ENCODE measurements at places on chromosomes 16 and 17. TPM values are rescaled to one million over a fixed set of nuclear protein-coding genes. Genes with fewer than 3 reads are reported as not detected.

TBX4 gene
- total RNA-seq, result 0.80 TPM

TSPOAP1 gene
- 2.6 TPM for total RNA-seq

ABCC11 gene
- total RNA-seq, result 31.8 TPM

ENPP7 gene
- total RNA-seq, result not detected

SLC5A11 gene
- 0.66 TPM for total RNA-seq

MARVELD3 gene
- not detected for total RNA-seq

KARS1 gene
- total RNA-seq, result 107 TPM

WNK4 gene
- total RNA-seq, result 0.66 TPM

FBXO39 gene
- total RNA-seq, result 1.3 TPM

RAB11FIP3 gene
- total RNA-seq, result 44.6 TPM

CEP20 gene
- total RNA-seq, result 31.8 TPM

INCA1 gene
- 0.66 TPM for total RNA-seq

SMIM36 gene
- total RNA-seq, result not detected

TBC1D24 gene
- total RNA-seq, result 8.8 TPM

PDK2 gene
- total RNA-seq, result 53.4 TPM

DNA sequence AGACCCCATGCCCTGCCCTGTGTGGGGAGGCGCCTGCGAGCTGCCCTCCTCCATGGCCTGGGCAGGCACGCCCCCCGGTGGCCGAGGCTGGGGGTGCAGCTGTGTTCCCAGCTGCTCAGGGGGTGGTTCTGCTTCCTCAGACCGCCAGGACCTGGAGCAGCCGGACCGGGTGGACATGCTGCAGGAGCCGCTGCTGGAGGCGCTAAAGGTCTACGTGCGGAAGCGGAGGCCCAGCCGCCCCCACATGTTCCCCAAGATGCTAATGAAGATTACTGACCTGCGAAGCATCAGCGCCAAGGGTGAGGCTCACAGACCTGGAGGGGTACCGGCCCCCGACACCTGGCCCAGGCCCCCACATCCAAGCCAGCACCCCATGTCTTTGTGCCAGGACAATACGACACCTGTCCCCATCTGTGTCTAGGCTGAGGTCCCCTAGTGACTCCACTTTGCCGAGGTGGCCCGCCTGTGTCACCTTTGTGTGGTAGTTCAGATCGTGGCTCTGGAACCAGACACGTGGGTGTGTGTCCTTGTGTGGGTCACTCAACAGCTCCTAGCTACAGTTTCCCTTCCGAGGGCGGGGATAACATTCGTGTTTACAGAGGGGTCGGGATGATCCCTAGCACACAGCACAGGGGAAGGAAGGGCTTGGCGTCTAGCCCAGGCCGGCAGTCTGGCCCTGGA, 9.3 kb downstream of the GJD3 start:
- no peaks in the 10 kb centered on the region for H3K4me1 ChIP-seq
- peak; percentile 63 for DNase-seq
- H3K27me3 ChIP-seq, result no peaks in the 10 kb centered on the region
- no peaks in the 10 kb centered on the region for H3K36me3 ChIP-seq
- H3K27ac ChIP-seq, result peak overlapping the region; percentile 61

GRCh38 chr17:3893720-3894116, 865 bp upstream of the CAMKK1 start:
- H3K4me1 ChIP-seq, result peaks cover 14% of the 10 kb centered on the region
- DNase-seq, result no peak
- H3K27ac ChIP-seq, result peak overlapping the region; percentile 75

- H3K27ac ChIP-seq, result no peak overlapping the region
- H3K4me1 ChIP-seq, result no peaks in the 10 kb centered on the region
- no peaks in the 10 kb centered on the region for H3K36me3 ChIP-seq
- no peak overlapping the region for H3K4me3 ChIP-seq
- H3K27me3 ChIP-seq, result no peaks in the 10 kb centered on the region
Observed at GRCh38 chr17:71409137-71409536, 711.7 kb upstream of the SOX9 start.

DNA sequence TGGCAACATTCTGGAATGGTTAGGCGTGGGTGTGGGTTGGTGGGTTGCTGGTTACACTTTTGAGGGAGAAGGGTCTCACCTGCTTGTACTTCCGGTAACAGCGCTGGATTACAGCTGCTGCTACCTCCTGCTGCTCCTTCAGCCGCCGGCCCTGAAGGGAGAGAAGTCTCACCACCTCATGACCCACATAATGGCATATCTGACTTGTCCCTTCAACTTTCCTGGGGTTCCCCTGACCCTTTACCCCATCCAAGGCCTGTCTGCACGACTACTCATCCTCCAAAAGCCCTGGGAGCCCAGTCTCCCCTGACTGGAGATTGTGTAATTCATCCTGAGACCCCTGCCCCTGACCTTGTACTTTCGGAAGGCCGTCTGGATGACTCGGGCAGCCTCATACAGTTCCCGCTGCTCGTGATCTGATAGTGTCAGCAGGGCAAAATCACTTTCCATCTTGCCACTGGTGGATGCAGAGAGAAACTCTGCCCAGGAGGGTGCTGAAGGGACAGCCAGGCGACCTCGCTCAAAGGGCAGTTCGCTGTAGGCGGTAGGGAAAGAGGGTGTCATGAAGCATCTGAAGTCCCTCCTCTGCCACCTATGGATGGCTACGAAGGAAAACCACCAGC, 2.0 kb upstream of the SPAG7 start:
- no peak overlapping the region for H3K4me3 ChIP-seq

- no peaks in the 10 kb centered on the region for H3K27me3 ChIP-seq
- no peaks in the 10 kb centered on the region for H3K36me3 ChIP-seq
- no peak for DNase-seq
- H3K4me3 ChIP-seq, result no peak overlapping the region
Observed at GRCh38 chr17:56231693-56232092, 78.4 kb downstream of the ANKFN1 start.

GRCh38 chr17:57440522-57441269, 184.4 kb downstream of the MSI2 start:
- no peaks in the 10 kb centered on the region for H3K27me3 ChIP-seq
- DNase-seq, result no peak
- H3K36me3 ChIP-seq, result no peaks in the 10 kb centered on the region
- H3K27ac ChIP-seq, result peak overlapping the region; percentile 78
- no peak overlapping the region for H3K4me3 ChIP-seq
- peaks cover 8% of the 10 kb centered on the region for H3K4me1 ChIP-seq

DNA sequence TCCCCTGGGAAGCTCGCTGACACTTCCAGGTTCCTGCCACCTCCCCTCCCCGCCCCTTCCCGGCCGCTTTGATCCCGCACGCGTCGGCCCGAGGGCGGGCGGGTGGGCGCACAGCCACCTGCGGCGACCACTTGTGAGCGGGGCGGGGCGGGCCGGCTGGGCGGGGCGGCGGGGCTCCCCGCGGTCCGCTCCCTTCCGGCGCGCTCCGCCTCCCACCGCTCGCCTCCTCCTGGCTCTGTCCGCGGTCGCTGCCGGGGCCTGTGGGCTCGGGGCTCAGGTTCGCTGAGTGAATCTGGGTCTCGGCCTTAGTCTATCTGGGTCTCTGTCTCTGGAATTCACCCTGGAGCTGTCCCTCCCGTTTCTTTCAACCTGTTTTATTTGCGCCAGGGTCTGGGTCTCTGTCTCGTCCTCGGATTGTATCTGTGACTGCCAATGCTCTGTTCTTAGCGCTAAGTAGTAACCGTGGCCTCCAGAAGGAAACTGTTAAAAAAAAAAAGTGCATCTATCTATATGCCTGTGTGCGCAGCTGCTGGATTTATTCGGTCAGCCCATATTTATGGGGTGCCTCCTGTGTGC, 2.7 kb upstream of the HES7 start:
- peak overlapping the region; percentile 56 for H3K4me3 ChIP-seq
- peaks cover 33% of the 10 kb centered on the region for H3K4me1 ChIP-seq
- DNase-seq, result no peak
- H3K36me3 ChIP-seq, result no peaks in the 10 kb centered on the region

GRCh38 chr17:57720386-57721035, 24.6 kb downstream of the CCDC182 start:
- no peak overlapping the region for H3K27ac ChIP-seq
- H3K4me1 ChIP-seq, result no peaks in the 10 kb centered on the region
- no peaks in the 10 kb centered on the region for H3K27me3 ChIP-seq
- no peaks in the 10 kb centered on the region for H3K36me3 ChIP-seq
- no peak overlapping the region for H3K4me3 ChIP-seq

GRCh38 chr17:4898927-4899326, 409 bp upstream of the C17orf107 start:
- H3K36me3 ChIP-seq, result peaks cover 6% of the 10 kb centered on the region
- peak overlapping the region; percentile 83 for H3K27ac ChIP-seq
- no peak for DNase-seq
- no peaks in the 10 kb centered on the region for H3K4me1 ChIP-seq
- no peaks in the 10 kb centered on the region for H3K27me3 ChIP-seq

DNA sequence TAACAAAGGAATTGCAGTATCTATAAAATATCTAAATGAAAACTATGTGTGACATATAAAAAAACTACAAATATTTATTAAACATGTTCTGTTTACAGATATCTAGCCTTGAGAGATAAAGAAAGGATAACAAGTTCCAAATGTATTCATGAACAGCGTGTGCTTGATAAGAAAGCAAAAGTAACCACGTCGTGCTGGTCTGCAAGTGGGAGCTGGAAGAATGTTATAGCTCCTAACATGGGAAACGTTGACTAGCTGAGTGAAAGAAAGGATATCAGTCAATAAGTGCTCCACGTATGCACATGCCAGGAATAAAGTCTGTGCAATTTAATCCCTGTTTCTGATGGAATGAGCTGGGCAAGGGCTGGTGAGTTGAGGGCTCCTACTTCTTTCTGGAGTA, 71.2 kb upstream of the CDYL2 start:
- no peaks in the 10 kb centered on the region for H3K4me1 ChIP-seq
- no peak overlapping the region for H3K27ac ChIP-seq
- DNase-seq, result no peak
- H3K36me3 ChIP-seq, result no peaks in the 10 kb centered on the region
- no peak overlapping the region for H3K4me3 ChIP-seq
- H3K27me3 ChIP-seq, result no peaks in the 10 kb centered on the region

DNA sequence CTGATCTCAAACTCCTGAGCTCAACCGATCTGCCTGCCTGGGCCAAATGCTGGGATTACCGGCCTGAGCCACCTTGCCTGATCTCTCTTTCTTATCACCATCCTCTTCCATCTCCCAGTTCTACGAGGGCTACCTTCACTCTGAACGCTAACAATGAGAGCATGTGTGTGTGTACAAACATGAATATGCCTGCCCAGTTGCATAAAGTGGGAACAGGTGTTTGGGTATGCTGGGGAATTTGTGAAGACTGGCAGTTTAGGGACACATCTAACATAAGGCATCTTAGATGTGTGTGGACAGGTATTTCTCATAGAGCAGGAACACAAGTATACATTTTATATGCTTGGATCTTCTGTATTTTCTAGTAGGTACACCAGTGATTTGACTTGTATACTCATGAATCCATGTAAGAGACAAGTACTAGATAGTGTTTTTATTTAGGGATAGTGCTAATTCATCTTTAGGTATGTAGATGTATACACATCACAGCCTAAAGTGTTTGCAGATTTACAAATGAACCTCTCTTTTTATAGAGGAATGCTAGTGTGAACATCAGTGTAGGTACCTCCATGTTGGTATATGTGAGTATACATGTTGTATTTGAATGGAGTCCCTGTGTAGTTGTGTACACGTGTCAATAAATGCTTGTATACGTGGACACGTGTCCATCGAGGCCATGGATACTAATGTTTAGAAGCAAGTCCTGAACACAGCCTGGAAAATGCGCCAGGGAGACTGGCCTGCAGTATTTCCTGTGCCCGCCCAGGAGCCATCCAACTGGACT, 1.2 kb upstream of the DLX4 start:
- peaks cover 18% of the 10 kb centered on the region for H3K4me1 ChIP-seq
- no peaks in the 10 kb centered on the region for H3K36me3 ChIP-seq
- H3K4me3 ChIP-seq, result peak overlapping the region; percentile 38

GRCh38 chr17:44110011-44110686, 13.3 kb downstream of the HDAC5 start:
- no peaks in the 10 kb centered on the region for H3K27me3 ChIP-seq
- H3K27ac ChIP-seq, result peak overlapping the region; percentile 82
- no peak for DNase-seq
- peaks cover 60% of the 10 kb centered on the region for H3K4me1 ChIP-seq

DNA sequence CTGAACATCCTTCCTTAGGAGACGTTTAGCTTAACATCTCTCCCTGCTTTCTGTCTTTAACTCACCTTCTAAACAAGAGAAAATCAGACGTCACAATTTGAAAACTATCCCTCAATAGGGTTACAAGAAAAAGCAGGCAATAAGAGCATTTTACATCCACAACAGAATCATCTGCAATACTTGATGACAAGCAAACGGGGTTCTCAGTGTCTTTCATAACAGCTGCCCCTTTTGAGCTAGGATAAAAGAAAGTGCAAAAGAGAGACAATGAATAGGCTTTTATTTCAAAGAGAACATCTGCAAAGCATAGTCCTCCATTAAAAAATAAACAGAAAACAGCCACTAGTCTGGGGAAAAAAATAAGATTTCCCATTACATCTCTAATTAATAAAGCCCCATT, 13.2 kb downstream of the XYLT1 start:
- no peaks in the 10 kb centered on the region for H3K36me3 ChIP-seq
- no peaks in the 10 kb centered on the region for H3K27me3 ChIP-seq
- H3K4me1 ChIP-seq, result peaks cover 3% of the 10 kb centered on the region
- no peak for DNase-seq
- H3K4me3 ChIP-seq, result no peak overlapping the region

DNA sequence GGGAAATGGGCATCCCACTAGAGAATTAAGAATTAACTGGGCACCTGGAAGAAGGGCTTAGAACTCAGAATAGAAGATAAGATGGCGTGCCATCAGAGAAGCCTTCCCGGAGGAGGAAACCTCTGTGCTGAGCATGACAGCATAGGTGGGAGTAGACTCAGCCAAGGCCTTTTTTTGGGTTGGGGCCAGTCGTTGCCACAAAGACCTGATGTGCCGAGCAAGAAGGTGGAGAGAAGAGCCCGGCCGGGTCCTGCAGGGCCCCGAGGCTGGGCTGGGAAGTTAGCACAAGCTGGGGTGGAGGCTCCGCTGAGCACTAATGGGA, 1.1 kb upstream of the RAB11FIP4 start:
- H3K27ac ChIP-seq, result no peak overlapping the region
- H3K36me3 ChIP-seq, result no peaks in the 10 kb centered on the region
- no peak overlapping the region for H3K4me3 ChIP-seq
- DNase-seq, result no peak
- H3K27me3 ChIP-seq, result peaks cover 36% of the 10 kb centered on the region
- no peaks in the 10 kb centered on the region for H3K4me1 ChIP-seq

DNA sequence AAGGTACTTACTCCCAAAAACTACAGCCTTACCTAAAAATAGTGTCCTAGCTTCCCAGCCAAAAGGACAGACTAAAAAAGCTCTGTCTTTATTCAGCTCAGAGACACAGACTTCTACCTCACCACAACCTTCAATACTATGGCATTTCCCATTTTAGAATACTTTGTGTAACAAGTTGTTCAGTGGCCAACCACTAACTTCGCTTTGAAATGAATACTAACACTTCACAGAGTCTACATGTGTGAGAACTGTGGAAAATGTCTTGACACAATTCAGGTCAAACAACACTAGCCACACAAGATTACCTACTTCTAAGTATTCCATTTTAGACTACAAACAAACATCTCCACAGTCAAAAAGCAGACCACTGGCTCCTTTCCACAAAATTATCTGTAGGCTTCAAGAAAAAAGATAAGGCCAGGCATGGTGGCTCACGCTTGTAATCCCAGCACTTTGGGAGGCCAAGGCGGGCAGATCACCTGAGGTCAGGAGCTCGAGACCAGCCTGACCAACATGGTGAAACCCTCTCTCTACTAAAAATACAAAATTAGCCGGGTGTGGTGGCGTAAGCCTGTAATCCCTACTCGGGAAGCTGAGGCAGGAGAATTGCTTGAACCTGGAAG, 3.2 kb downstream of the HELZ start:
- no peaks in the 10 kb centered on the region for H3K27me3 ChIP-seq
- H3K4me1 ChIP-seq, result peaks cover 4% of the 10 kb centered on the region
- H3K27ac ChIP-seq, result no peak overlapping the region
- DNase-seq, result no peak
- no peak overlapping the region for H3K4me3 ChIP-seq
- H3K36me3 ChIP-seq, result no peaks in the 10 kb centered on the region
